ENCODE measurements at places on chromosomes 11 and 22.

DNA sequence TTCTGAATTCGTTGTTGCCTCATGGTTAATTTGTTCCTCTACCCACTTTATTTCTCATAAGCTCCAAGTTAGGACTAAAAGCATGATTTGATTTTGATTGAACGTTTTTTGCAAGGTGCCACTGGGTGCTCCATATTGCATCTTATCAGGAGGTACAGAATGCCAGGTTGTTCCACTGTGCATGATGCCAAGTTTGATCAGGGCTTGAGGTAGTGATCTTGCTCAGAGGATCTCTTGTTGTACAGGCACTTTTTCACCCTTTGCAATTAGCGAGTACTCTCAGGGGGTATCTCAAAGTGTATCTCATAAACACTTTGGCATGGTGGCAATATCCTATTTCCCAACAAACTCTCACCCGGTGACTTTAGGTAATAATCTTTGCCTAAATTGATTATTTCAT, 4.0 kb downstream of the GRAP2 start:
- DNase-seq = no peak

DNA sequence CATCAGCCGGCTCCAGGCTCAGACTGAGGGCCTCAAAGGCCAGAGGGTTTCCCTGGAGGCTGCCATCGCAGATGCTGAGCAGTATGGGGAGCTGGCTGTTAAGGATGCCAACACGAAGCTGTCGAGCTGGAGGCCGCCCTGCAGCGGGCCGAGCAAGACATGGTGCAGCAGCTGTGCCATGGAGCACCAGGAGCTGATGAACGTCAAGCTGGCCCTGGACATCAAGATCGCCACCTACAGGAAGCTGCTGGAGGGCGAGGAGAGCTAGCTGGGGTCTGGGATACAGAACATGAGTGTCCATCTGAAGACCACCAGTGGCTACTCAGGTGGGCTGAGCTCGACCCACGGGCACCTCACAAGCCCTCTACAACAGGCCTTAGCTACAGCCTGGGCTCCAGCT, 4.0 kb upstream of the SCUBE2 start:
- DNase-seq = no peak

- DNase-seq = no peak
Observed at GRCh38 chr11:11420899-11421285, 67.8 kb upstream of the CSNK2A3 start.

GRCh38 chr11:67045314-67045713, 11.3 kb upstream of the RHOD start:
- DNase-seq = no peak

- no peak for DNase-seq
Observed at GRCh38 chr11:8654503-8654902, 28.0 kb downstream of the TRIM66 start.

- DNase-seq = no peak
Observed at GRCh38 chr11:111417766-111418435, 38.8 kb upstream of the POU2AF1 start.

GRCh38 chr11:19087658-19088057, 27.1 kb upstream of the MRGPRX2 start:
- DNase-seq = no peak

DNA sequence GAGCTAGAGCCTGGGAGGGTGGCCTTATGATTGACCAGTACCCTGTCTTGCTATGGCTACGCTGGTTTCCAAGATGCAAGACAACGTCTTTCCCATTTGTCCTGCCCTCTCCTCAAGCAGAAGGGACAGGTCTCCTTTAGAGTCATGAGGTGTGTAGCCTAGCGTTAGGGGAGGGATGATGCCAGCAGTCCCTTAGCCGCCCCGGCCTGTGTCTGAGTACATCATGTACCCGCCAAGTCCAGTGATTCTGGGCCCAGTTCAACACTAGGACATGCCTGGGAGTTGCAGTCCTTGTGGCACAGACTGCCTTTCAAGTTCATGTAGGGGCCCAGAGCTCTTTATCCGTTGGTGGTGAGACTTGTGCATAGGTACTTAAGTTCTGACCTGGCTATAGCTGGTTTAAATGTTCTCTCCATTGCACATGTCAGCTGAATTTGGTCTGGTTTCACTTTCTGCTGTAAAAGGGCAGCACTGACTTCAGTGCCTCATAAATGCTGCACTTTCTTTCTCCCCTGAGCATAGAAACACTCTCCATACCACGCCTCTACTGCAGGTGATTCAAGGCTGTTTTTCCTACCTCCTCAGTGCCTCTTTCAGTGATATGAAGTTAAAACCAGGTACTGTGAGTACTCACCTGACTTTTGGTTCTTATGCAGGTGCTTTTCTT, 151.1 kb downstream of the METTL15 start:
- DNase-seq = no peak

GRCh38 chr11:98358551-98358950, 662.2 kb upstream of the CNTN5 start:
- DNase-seq = no peak

GRCh38 chr11:2631161-2631560, 68.6 kb downstream of the KCNQ1OT1 start:
- DNase-seq = no peak

GRCh38 chr11:15145615-15146014, 30.9 kb downstream of the INSC start:
- no peak for DNase-seq

GRCh38 chr11:46112961-46113607, 8.2 kb downstream of the PHF21A start:
- peak; percentile 69 for DNase-seq

GRCh38 chr11:45373506-45374035, 87.4 kb upstream of the SYT13 start:
- DNase-seq = no peak

DNA sequence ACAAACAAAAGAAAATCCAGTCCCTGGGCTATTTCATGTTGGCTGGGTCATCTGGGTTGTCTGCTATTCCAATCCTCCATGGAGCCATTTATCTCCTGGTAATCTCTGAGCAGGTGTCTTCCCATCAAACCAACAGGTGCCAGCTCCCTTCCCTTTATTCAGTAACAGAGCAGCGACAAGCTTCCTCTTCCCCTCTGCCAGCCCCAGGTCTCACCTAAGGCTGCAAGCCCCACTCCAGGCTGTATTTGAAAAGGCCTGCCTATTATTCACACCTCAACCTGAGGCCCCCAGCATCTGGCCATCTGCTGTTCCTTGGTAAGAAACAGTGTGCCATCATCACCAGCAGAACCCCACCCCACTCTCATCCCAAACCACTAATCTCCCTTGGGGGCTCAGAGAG, 436.2 kb downstream of the BUD13 start:
- no peak for DNase-seq

- DNase-seq = no peak
Observed at GRCh38 chr11:56197367-56197766, 20.9 kb downstream of the OR5J2 start.

DNA sequence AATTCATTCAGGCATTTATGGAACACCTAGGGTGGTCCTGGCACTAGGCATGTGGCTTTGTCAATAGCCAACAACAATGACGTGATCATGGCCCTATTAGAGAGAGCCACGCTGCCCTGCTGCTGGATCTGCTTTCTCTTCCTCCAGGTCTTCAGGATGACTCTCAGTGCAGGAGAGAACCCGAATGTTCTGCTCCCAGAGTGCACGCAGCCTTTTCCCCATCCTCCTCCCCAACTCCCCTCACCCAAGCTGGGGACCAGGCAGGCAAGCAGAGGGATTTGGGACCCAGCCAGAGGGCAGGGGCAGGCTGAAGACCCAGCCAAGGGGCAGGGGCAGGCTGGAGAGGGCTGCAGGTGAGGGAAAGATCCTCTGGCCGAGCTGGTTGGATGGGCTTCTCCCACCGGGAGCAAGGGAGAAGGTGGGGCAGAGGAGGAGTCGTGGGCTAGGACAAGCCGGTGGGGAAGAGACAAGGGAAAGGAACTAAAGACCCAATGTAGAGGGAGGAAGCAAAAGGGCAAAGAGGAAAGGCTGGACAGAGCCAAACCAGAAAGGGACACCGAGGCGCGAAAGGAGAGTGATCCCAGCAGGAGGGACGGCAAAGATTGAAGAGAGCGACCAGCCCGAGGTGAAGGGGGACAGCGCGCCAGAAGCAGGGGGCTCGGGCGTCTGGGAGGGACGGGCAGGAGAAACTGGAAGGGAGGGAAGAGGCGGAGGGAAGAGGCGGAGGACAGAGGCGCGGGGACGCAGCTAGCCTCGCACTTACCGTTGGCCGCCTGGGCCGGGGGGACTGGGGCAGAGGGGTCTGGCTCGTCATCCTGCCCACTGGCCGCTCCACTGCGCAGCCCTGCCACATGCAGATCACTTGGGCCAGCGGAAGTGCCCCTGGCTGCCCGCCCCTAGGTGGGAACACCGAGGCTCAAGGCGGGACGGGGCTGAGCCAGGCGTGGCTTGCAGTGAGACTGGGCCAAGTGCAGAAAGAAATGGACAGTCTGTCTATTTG, at the start of gene KCTD14:
KCTD14 (minus strand) TSS at position 880 of the 1,000 bp plus-strand sequence; CDS start at position 853, 27 bp downstream.
- no peak for DNase-seq

DNA sequence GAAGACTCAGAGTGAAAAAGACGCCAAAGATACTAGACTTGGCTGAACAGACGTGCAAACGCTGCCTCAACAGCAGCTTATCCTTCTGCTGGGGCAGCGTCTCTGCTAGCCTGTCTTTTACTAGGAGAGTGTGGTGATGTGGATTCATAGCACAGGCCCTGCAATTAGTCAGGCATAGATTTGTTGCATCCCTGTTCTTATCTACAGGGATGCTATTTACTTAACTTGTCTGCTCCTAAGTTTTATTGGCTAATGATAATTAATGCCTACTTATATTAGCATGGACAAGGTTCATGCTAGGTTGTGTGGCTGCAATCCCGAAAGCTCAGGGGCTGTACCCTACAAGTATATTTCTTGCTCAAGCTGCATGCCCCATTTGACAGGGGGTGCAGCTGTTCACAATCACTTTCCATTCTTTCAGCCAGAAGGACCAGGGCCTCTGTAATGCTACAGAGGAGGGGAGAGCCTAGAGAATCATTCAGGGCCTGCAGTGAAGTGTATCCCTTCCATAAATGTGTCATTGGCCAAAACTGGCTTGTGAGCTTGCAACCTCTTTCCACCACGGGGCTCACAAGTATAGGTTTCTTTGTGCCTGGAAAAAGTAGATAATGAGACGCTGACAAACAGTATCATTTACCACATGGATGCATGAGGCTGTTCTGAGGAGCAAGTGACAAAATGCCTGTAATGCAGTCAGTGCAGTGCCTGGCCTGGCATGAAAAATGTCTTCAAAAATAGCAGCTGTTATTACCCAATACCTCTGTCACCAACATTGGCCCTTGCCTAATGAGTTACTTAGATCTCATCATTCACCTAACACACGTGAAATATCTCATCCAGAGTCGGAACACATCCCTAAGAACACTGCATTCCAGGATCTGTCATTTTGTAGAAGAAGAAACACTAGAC, 685.8 kb upstream of the API5 start:
- no peak for DNase-seq

DNA sequence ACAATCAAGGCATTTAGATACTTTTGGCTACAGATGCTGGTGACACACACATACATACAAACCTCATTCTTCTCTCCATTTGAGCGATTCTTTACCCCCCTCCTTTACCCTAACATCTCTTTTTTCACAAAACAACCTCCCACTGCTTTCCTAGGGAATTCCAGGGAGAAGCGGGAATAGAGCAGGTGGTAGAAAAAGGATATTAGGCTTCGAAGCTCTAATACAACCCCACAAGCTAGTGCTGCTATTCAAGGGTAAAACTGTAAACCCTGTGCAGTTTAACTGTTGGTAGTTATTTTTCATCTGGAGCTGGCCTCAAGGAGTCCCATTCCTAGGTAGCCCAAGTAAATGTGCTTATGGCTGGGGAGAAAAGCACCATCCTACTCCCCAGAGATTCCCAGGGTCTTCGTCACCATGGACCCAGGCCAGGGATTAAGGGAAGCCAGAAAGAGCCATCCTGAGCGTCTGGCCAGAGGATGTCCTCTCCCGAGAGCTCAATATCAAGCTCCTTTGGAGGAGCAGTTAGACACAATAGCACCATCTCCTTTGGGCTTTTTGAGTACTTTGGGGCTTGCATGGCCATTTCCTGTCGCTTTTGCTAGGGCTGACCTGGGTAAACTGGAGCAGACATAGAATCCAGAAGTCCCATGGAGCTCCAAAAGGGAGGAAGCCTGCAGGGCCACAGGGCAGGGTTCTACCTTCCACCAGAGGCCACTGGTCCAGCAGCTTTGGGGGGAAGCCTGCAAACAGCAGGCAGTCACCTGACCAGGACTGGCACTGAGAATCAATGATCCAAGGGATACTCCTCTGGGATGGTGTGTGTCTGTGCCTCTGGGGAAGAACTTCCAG, 3.1 kb downstream of the MAML2 start:
- DNase-seq = no peak

DNA sequence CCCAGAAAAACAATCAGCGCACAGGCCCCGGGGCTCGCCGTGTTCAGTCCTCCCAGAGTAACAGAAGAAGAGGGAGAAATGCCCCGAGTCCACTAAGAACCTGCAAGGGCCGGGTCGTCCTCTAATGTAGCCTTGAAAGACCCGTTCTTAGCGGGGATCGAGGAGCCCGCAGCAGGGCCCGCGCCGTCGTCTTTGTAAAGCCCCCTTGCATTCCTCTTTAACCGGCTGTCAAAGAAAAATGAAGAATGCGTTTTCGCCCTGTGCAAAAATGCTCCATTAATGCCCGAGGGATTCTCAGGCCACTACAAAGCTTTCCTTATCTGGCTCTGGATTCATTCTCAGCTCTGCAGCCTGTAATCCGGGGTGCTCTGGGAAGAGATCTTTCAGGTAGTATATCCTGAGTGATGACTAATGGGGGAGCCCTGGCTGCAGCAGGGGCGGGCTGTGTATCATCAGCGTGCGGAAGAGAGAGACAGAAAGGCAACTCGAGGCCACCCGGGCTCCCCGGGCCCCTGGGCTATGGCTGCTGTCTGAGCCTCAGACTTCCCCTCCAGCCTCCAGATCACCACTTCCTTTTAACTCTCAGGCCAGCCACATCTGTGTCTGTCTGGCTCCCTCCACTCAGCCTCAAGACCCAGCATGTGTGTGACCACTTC, 78.2 kb downstream of the FBLN1 start:
- no peak for DNase-seq

DNA sequence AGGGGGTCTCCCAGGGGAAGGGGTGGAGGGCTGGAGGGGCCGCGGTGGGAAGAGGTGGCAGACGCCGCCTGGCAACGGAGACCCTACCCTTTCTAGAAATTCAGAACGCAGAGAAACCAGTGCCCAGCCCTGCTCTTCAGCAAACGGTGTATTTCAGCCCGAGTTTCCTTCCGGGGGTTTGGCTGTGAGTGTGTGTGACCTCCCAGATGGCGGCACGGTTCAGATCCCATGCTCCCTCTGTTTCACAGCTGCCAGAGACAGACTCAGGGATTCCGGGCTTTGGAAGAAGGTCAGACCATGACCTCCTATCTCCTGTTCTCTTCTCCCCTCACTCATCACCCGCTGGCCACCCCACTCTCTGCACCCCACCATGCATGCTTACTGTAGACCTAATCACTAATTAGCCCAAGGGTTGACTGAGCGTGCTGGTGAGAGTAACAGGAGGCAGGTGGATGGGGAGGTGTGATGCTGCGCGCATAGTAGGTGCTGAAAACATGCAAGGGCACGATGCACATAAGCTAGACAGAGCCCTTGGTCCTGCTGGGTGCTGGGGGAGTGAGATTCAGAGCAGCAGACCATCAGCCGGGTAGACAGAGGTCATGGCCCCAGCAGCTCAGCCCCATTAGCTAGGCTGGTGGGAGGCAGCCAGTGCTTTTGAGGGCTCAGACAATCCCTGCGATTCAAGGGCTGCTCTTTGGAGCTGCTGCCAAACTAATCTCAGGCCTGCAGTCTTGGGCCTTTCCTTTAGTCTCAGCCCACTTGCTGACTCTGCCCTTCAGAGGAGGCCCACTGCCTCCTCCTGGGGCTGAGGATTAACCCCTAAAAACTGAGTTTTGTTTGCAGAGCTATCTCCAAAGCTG, 256.5 kb upstream of the CADM1 start:
- DNase-seq = no peak
